ENCODE measurements at places on chromosomes 5 and 9. TPM values are rescaled to one million over a fixed set of nuclear protein-coding genes. Genes with fewer than 3 reads are reported as not detected.

- no peaks in the 10 kb centered on the region for H3K36me3 ChIP-seq
- H3K27ac ChIP-seq, result no peak overlapping the region
- DNase-seq, result no peak
- no peaks in the 10 kb centered on the region for H3K27me3 ChIP-seq
- no peak overlapping the region for H3K4me3 ChIP-seq
Measured at GRCh38 chr5:20555034-20555433, 567.0 kb upstream of the CDH18 start.

The RNF224 gene
- total RNA-seq, result not detected

The C5 gene
- total RNA-seq, result 8.3 TPM

GRCh38 chr5:139688088-139688702, 40.0 kb downstream of the CXXC5 start:
- H3K36me3 ChIP-seq, result no peaks in the 10 kb centered on the region
- DNase-seq, result no peak
- H3K27ac ChIP-seq, result no peak overlapping the region
- peaks cover 72% of the 10 kb centered on the region for H3K4me1 ChIP-seq
- no peaks in the 10 kb centered on the region for H3K27me3 ChIP-seq
- H3K4me3 ChIP-seq, result no peak overlapping the region

GRCh38 chr9:89702401-89702800, 97.6 kb downstream of the GADD45G start:
- no peak for DNase-seq
- H3K4me3 ChIP-seq, result no peak overlapping the region

- no peak overlapping the region for H3K27ac ChIP-seq
- no peaks in the 10 kb centered on the region for H3K36me3 ChIP-seq
- no peak overlapping the region for H3K4me3 ChIP-seq
Measured at GRCh38 chr5:145056800-145057199, 778.3 kb downstream of the PRELID2 start.

DNA sequence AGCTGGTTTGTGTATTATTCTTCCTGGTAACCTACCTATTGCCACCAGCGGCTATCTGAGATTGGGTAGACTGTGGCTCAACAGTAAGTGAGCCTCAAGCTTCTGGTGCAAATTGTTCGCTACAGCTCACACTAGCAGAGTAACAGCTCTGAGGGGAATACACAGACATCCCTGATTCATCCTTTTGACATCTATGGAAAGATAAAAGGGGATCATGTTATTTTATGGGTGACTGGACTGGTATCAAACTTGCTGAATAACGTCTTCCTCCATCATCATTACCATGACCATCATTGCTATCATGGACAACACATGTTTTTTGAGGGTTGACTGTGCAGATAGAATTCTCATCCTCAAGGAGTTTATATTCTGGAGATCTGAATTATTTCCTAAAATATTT, 129.6 kb downstream of the PIK3R1 start:
- H3K4me1 ChIP-seq, result peaks cover 11% of the 10 kb centered on the region
- H3K36me3 ChIP-seq, result peaks cover 4% of the 10 kb centered on the region
- H3K27me3 ChIP-seq, result no peaks in the 10 kb centered on the region
- no peak overlapping the region for H3K4me3 ChIP-seq

DNA sequence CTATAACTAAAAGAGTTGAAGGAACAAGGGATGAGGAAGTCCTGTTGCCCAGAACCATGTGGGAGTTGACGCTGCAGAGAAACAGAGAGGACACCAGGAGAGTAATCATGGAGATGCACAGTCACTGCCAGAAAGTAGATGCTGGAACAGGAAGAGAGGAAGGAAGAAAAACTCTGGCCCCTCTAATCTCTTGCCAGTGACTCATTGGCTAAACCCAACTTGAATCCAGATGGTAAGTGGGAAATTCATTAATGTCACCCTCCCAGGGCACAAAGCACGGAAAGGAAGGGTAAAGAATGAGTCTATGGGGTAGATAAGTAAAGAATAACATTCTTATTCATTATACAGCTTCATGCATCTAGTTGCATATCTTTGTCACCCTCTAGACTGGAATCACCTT, 631.9 kb downstream of the PRELID2 start:
- H3K4me1 ChIP-seq, result no peaks in the 10 kb centered on the region
- no peak overlapping the region for H3K4me3 ChIP-seq
- H3K27ac ChIP-seq, result no peak overlapping the region
- no peaks in the 10 kb centered on the region for H3K36me3 ChIP-seq
- DNase-seq, result no peak
- H3K27me3 ChIP-seq, result no peaks in the 10 kb centered on the region

The SPATA31E1 gene
- total RNA-seq, result 0.21 TPM

DNA sequence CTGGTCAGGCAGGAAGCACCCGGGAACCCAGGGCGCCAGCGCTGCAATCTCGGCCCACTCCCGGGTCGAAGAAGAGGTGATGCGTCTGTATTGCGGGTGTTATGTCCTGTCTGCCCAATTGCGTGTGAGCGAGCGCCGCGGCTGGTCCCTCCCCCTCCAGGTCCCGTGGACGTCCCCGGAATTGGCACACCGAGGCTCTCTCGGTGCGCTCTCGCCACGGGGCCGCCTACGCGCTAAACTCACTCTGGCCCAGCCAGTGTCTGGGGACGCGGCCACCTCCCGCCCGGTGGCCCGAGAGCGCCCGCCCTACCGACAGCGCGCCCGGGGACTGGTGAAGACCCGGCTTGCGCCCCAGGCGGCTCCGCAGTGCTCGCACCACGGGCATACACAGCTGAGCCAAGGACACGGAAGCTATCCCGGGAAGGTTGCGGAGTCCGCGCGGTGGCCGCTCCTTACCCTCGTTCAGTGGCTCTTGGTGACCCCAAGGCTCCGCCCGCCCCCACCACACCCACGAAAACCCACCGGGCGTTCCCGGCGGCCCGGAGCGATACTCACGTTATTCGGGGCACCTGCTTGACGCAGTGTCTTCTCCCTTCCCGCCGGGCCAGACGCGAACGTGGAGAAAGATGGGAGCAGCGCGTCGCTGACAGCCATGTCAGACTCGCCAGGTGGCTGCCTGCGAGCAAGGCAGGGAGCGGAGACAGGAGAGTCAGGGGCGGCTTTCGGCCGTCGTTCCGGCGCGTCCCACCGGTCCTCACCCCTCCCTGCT, 1.0 kb downstream of the KLF4 start:
- H3K36me3 ChIP-seq, result no peaks in the 10 kb centered on the region
- peak; percentile 27 for DNase-seq
- H3K4me1 ChIP-seq, result peaks cover 24% of the 10 kb centered on the region
- H3K4me3 ChIP-seq, result peak overlapping the region; percentile 86
- H3K27me3 ChIP-seq, result peaks cover 85% of the 10 kb centered on the region
- peak overlapping the region; percentile 35 for H3K27ac ChIP-seq

DNA sequence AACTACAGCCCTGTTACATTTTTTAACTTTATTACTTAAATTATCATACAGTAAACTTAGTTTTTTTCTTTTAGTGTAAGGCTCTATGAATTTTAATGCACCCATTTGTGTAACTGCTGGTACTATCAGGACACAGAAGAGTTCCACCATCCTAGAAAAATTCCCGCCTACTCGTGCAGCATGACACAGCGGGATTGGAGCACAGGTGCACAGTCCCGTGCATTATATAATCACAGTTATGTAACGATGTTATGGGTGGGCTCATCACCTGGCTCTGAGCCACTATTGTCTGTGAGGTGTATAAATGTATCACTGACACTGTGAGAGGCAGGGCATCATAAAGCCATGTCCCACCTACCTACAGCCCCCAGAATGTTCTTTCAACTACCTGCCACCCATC, 80.7 kb downstream of the DRD1 start:
- no peak overlapping the region for H3K27ac ChIP-seq
- no peaks in the 10 kb centered on the region for H3K4me1 ChIP-seq
- H3K27me3 ChIP-seq, result peaks cover 23% of the 10 kb centered on the region
- no peaks in the 10 kb centered on the region for H3K36me3 ChIP-seq

- H3K27me3 ChIP-seq, result peaks cover 11% of the 10 kb centered on the region
- H3K4me1 ChIP-seq, result peaks cover 10% of the 10 kb centered on the region
- H3K27ac ChIP-seq, result no peak overlapping the region
- no peaks in the 10 kb centered on the region for H3K36me3 ChIP-seq
Measured at GRCh38 chr9:107471552-107471951, 18.0 kb downstream of the KLF4 start.

GRCh38 chr5:16756692-16757091, 139.9 kb upstream of the RETREG1 start:
- no peak overlapping the region for H3K4me3 ChIP-seq
- no peaks in the 10 kb centered on the region for H3K27me3 ChIP-seq
- DNase-seq, result no peak
- peaks cover 29% of the 10 kb centered on the region for H3K36me3 ChIP-seq

GRCh38 chr5:123441408-123441807, 18.2 kb upstream of the CEP120 start:
- H3K27me3 ChIP-seq, result no peaks in the 10 kb centered on the region
- no peak overlapping the region for H3K27ac ChIP-seq
- no peaks in the 10 kb centered on the region for H3K4me1 ChIP-seq
- no peak overlapping the region for H3K4me3 ChIP-seq
- H3K36me3 ChIP-seq, result no peaks in the 10 kb centered on the region

GRCh38 chr5:160929360-160929759, 77.3 kb upstream of the ATP10B start:
- H3K4me1 ChIP-seq, result peaks cover 17% of the 10 kb centered on the region
- H3K36me3 ChIP-seq, result no peaks in the 10 kb centered on the region
- H3K4me3 ChIP-seq, result no peak overlapping the region
- no peaks in the 10 kb centered on the region for H3K27me3 ChIP-seq

The ABCA2 gene
- 37.1 TPM for total RNA-seq

DNA sequence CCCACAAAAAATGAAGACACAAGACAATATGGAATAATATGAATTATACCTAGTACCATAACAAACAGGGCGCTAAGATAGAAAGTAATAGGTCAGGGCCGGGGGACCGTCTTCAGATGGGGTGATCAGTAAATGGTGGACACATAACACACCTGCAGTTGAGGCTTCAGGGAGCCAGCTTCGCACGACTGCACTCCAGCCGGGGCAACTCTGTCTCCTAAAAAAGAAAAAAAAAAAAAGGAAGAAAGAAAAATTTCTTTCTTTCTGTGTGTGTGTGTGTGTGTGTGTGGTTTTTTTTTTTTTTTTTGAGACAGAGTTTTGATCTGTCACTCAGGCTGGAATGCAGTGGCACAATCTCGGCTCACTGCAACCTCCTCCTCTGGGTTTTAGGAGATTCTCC, 75.0 kb upstream of the HSPA9 start:
- no peaks in the 10 kb centered on the region for H3K36me3 ChIP-seq
- no peak overlapping the region for H3K4me3 ChIP-seq
- H3K27ac ChIP-seq, result no peak overlapping the region
- H3K4me1 ChIP-seq, result peaks cover 46% of the 10 kb centered on the region
- H3K27me3 ChIP-seq, result no peaks in the 10 kb centered on the region

GRCh38 chr9:133135146-133135745, 14.2 kb upstream of the RALGDS start:
- no peak for DNase-seq
- H3K4me3 ChIP-seq, result no peak overlapping the region
- H3K27me3 ChIP-seq, result no peaks in the 10 kb centered on the region
- H3K4me1 ChIP-seq, result peaks cover 18% of the 10 kb centered on the region
- no peaks in the 10 kb centered on the region for H3K36me3 ChIP-seq
- H3K27ac ChIP-seq, result no peak overlapping the region

DNA sequence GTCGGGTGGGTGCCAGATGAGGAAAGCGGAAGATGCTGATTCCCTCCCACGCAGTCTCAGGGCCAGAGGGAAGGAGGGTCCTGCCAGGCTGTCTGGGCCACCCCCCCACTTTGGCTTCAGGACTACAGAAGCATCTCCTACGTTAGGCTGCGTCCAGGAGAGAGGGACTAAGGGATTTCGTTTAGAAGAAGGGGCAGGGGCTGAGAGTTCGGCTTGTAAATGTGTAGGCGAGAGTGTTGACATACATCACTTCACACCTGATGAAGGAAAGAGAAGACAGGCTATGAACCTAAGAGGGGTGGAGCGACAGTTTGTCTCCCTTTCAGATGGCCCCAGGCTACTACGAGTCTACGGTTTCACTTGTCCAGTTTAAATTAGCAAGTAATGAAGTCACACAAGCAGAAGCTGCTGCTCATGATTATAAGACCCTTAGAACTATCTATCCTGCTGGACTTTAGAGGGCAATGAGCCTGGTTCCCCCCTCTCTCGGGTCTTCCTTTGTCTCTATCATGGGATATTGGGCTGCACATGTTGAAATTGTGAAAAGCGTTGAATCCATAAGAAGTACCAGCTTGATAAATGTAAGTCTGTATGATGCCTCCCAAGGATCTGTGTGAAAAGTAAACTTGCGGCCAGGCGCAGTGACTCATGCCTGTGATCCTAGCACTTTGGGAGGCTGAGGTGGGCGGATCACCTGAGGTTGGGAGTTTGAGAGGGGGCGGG, 193.0 kb downstream of the AOPEP start:
- H3K36me3 ChIP-seq, result no peaks in the 10 kb centered on the region
- H3K4me3 ChIP-seq, result peak overlapping the region; percentile 55
- no peak for DNase-seq
- H3K27ac ChIP-seq, result no peak overlapping the region

DNA sequence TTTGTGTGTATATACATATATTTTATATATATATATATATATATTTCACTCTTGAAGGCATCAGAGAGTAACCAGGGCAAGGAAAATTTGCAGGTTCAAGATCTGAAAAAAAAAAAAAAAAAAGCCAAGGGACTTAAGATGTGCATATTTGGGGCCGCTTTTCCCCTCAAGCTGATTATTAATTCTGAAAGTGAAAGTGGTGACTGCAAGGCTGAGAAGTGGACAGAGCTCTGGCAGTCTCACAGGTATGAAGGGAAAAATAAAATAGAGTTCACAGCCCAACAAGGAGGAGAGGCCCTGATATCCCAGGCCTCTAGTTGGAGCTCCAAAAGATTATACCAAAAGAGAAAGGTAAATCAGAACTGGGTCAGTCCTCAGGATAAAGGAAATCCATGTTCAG, 234.4 kb upstream of the GAS1 start:
- no peak overlapping the region for H3K4me3 ChIP-seq
- no peak overlapping the region for H3K27ac ChIP-seq
- H3K27me3 ChIP-seq, result no peaks in the 10 kb centered on the region
- no peak for DNase-seq
- H3K36me3 ChIP-seq, result peaks cover 3% of the 10 kb centered on the region

The PHYHD1 gene
- 5.0 TPM for total RNA-seq

The PFN3 gene
- not detected for total RNA-seq

DNA sequence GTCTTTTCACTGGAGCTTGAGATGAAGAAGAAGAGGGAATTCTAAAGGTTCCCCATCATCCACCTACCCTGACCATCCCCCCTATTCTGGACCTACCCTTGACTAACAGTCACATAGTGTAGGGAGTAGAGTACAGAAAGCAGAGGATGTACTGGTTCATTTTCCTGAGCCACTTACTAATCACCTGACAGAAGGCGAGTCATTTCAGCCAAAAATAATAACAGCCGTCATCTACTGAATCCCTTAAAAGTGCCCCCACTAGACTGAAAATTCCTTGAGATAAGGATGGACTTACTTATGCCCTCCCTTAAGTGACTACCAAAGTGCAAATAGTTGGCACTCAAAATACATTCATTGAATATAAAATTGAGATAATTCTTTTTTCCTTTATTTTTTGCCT, 112.2 kb downstream of the FOXD1 start:
- H3K36me3 ChIP-seq, result no peaks in the 10 kb centered on the region
- H3K4me1 ChIP-seq, result peaks cover 19% of the 10 kb centered on the region
- DNase-seq, result no peak
- H3K4me3 ChIP-seq, result no peak overlapping the region
